Spleen (tissue), 13 donors: ENCODE measurements at places on chromosomes 11 and 22. TPM values are rescaled to one million over a fixed set of nuclear protein-coding genes. Genes with fewer than 3 reads are reported as not detected.

SLC22A9 gene
- total RNA-seq: not detected

- H3K27ac ChIP-seq: no peak overlapping the region
- no peak for DNase-seq
- H3K4me3 ChIP-seq: no peak overlapping the region
- H3K36me3 ChIP-seq: no peaks in the 10 kb centered on the region
Observed at GRCh38 chr11:26905368-26905767, 88.5 kb upstream of the FIBIN start.

DNA sequence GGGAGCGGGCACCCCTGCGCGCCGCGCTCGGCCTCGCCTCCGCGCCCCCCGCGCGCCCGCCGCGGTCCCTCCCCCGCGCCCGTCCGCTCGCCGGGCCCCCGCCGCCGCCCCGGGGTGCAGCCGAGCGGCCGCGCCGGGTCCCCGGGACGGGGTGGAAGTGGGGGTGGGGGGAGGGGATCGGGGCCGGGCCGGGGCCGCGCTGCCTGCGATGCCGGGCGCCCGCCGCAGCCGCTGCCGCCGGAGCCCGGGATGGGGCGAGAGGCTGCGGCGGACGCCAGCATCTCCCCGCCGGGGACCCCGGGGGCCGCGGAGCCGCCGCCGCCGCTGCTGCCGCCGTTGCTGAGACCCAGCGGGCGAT lies 365 bp downstream of the MGAT3 start:
- H3K4me3 ChIP-seq: peak overlapping the region; percentile 43
- peak; percentile 69 for DNase-seq
- no peaks in the 10 kb centered on the region for H3K36me3 ChIP-seq
- H3K4me1 ChIP-seq: peaks cover 7% of the 10 kb centered on the region
- peaks cover 32% of the 10 kb centered on the region for H3K27me3 ChIP-seq

GRCh38 chr22:36885474-36885873 lies 24.7 kb downstream of the NCF4 start:
- no peak overlapping the region for H3K4me3 ChIP-seq
- no peaks in the 10 kb centered on the region for H3K36me3 ChIP-seq

DNA sequence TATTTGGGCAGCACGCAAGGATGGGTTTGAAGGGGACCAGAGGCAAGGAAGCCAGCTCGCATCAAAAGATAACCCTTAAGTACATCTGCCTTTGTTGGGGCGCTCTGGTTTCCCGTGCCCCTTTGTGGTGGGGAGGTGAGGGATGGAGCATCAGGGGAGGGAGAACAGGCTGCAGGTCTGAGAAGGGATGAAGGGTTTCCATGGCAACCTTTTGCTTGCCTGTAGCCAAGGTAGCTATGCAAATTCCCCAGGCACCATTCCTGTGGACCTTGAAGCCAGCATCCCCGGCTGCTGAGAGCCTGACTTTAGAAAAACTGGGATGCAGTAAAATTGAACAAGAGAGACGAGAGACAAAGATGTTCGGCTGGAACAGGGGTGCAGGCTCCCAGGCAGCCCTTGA lies 75.7 kb downstream of the SEZ6L start:
- no peak for DNase-seq
- no peaks in the 10 kb centered on the region for H3K4me1 ChIP-seq
- no peaks in the 10 kb centered on the region for H3K27me3 ChIP-seq
- no peak overlapping the region for H3K4me3 ChIP-seq
- H3K27ac ChIP-seq: no peak overlapping the region
- no peaks in the 10 kb centered on the region for H3K36me3 ChIP-seq

- H3K36me3 ChIP-seq: no peaks in the 10 kb centered on the region
- H3K27me3 ChIP-seq: no peaks in the 10 kb centered on the region
- no peak for DNase-seq
- H3K27ac ChIP-seq: no peak overlapping the region
- peaks cover 28% of the 10 kb centered on the region for H3K4me1 ChIP-seq
Observed at GRCh38 chr11:47889714-47890441, 41.7 kb upstream of the NUP160 start.

DNA sequence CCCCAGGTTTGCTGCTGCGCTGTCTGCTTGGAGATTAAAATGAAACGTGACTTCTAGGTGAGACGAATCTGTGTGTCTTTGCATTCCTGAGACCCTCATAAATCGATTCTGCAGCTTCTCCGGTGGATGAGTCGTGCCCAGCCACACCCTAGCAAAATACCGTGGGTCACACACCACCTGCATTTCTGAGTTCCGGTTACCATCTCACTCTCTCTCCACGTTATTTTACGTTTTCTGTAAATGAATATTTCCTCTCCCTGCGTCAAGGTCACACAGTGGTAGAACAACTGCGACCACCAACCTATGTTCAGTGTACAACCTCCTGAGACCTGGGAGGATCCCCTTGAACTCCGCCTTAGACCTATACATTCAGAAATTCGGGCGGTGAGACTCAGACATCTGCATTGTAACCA lies 1.1 kb downstream of the YWHAH start:
- peak overlapping the region; percentile 91 for H3K27ac ChIP-seq
- peak overlapping the region; percentile 96 for H3K4me3 ChIP-seq
- no peak for DNase-seq
- no peaks in the 10 kb centered on the region for H3K4me1 ChIP-seq

GRCh38 chr11:29012507-29012906 lies 904.3 kb downstream of the METTL15 start:
- no peak for DNase-seq
- H3K27me3 ChIP-seq: no peaks in the 10 kb centered on the region
- no peaks in the 10 kb centered on the region for H3K4me1 ChIP-seq
